ENCODE measurements at places on chromosomes 5 and 9.

- DNase-seq = no peak
Observed at GRCh38 chr9:4762886-4763541, 22.0 kb upstream of the AK3 start.

DNA sequence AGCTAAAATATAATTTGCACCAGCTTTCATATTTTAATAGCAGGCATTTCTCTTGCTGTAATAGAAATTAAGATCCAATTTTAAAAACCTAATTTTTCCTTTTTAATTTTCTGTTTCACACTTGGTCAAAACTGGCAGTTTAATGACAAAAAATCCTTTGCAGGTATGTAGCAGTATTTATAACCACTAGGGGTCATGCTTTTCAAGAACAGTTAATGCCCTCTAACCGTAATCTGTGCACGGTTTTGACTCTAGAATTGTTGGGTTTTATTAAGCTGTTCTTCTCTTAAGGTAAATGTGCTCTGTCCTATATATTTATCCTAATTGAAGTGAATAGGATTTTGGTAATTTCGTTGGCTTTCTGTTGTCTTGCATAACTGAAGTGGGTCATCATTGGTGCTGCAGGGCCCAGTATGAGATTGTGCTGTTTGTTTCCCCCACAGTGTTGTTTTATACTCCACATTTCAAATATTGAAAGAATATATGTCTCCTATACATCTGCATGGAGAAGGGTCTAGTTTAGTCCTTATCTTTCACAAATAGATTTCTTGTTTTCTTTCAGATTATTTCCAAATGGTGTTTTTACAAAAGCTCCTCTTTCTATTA, 107.4 kb downstream of the SCAMP1 start:
- DNase-seq = no peak

- DNase-seq = no peak
Observed at GRCh38 chr9:113131689-113132151, 19.1 kb upstream of the SLC31A2 start.

GRCh38 chr5:87649455-87649854, 236.7 kb upstream of the CCNH start:
- no peak for DNase-seq

- DNase-seq = no peak
Observed at GRCh38 chr5:116032991-116033390, 719 bp downstream of the ARL14EPL start.

GRCh38 chr5:149840226-149840825, 104.3 kb downstream of the PDE6A start:
- no peak for DNase-seq

GRCh38 chr5:1779021-1779680, 20.5 kb downstream of the MRPL36 start:
- DNase-seq = no peak

- DNase-seq = no peak
Observed at GRCh38 chr5:73506459-73506955, 8.3 kb downstream of the BTF3 start.

DNA sequence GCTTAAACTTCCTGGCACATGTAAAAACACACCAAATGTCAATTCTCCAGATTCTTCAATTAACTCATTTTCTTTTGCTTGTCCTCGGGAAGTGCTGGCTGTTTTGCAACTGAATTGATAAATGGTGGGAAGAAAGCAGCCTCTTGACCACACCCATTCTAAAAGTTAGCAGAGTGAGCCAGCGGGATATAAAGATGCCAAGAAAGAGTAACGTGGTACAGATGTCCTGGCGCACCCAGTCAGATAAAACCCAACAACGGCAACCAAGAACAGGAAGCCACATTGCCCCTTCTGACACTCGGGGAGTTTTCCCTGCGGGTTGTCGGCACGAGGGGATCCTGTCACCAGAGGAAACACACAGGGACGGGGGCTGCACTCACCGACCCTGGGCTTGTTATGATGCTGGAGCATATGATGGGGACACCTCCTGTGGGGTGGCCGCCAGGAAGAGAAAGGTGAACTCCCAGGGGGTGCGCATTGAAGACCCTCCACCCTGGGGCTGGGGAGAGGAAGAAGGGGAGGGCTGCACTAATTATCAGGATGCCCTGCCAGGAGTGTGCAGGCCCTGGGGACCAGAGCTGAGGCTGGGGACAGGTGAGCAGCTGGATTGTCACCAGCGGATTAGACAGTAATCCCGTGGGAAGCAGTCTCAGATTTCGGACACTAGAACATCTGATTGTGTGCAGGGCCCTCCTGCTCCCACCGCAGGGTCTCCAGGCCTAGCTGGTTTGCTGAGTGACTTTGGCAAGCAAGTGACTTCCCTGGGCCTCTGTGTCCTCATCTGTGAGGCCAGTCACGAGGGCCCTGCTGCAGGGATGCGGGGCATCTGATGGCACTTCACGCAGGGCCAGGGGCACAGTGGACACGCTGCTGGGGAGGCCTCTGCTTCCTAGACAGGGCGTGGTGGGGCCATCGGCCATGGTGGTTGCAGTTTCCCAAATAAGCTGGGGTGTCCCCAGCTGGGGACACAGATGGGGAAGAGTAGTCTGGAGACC, 59.2 kb downstream of the CRB2 start:
- DNase-seq = no peak

DNA sequence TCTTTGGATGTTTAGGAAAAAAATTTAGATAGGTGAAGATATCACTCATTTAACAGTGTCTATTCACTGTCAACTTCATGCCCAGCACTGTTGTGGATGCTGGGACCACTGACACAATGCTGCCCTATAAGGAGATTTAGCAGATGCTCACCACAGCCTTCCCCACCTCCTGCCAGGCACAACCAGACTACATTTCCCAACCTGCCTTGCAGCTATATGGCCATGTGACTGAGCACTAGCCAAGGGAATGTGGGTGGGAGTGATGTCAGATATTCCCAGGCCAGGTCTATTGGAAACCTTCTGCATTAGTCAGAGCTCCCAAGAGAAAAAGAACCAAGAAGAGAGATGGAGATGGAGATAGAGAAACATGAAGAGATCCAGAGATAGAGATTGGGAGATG, 302.6 kb upstream of the TAS2R1 start:
- DNase-seq = no peak

- DNase-seq = no peak
Observed at GRCh38 chr5:156147944-156148285, 179.0 kb upstream of the SGCD start.

- DNase-seq = no peak
Observed at GRCh38 chr5:101534491-101535110, 631.5 kb upstream of the ST8SIA4 start.

DNA sequence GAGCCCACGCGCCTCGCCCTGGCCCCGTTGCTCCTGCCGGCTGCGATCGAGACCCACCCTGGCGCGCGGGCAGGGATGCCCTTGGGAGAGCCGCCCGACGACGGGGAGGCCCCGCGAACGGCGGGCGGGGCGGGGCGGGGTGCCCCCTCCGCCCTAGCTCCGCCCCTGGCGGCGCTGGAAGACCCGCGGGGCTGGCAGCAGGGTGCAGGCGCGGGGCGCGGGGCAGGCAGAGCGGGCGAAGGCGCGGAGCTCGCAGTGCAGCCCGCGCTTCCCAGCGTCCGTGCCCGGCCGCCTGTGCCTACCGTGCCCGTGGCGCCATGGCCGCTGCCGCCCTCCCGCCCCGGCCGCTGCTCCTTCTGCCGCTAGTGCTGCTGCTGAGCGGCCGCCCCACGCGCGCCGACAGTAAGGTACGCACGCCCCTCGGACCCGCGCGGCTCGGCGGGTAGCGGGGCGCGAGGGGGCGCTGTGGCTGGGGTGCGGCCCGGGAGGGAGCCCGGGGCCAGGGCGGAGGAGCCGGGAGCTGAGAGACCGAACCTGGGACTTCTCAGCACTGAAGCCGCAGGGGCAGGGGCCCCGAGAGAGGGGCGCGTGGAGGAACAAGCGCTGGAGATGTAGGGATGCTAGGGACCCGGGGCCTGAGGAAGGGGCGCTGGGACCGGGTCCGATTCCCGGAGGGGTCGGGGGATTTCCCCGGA, at the start of gene OLFML2A:
Gene OLFML2A, plus strand, starts transcription at position 180 of the 695 bp plus-strand sequence. Its CDS starts 138 bp downstream, at position 318.
- no peak for DNase-seq

GRCh38 chr9:99222416-99223270, 561 bp downstream of the SEC61B start:
- DNase-seq = no peak

DNA sequence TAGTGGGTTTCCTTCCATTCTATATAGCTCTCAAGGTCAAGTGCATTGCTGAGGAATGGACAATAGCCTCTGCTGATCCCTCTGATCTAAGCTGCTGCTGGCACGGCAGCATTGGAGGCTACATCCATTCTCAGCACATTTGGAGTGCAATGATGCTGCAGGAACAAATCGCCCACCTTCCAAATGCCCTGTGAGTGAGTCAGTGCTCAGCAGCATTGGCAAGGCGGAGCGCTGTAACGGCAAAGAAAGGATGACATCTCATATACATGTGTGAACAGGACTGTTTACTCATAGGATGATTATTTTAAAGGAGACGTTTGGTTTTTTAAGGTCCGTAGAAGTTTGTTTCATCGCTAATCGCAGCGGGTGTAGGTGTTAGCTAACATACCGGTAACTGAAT, 408.7 kb downstream of the ARHGEF28 start:
- no peak for DNase-seq

- no peak for DNase-seq
Observed at GRCh38 chr5:141573489-141574121, 45.2 kb downstream of the DIAPH1 start.

GRCh38 chr9:134419684-134420076, 93.4 kb downstream of the RXRA start:
- DNase-seq = no peak

DNA sequence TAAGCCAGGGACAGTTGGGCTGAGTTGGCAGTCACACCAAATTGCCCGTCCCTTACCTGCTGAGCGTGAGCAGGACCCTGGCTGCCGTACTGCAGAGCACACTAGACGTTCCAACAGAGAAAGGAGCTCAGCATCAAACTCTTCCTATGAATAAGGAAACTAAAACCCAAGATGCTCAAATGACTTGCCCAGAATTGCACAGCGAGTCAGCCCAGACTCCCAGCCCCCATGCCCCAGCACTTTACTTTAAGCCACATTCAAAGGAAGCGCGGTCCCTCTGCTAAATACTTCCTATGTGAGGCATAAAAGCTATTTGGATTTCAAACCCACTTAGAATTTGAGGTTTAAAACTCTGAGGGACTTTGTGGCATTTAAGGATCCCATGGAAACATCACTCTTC, 23.9 kb downstream of the PAX5 start:
- DNase-seq = no peak

DNA sequence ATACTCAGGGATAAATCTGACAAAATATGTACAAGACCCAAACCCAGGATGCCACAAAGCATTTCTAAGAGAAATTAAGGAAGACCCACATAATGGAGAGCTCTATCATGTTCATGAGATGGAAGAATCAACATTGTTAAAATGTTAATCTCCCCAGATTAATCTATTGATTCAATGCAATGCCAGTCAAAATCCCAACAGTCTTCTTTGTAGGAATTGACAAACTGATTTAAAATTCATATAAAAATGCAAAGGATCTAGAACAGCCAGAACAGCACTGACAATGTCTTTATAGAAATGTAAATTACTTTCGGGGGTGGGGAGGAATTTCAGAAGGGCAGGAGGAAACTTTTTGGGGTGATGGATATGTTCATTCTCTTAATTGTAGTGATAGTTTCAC, 281.6 kb upstream of the SEMA6A start:
- no peak for DNase-seq

DNA sequence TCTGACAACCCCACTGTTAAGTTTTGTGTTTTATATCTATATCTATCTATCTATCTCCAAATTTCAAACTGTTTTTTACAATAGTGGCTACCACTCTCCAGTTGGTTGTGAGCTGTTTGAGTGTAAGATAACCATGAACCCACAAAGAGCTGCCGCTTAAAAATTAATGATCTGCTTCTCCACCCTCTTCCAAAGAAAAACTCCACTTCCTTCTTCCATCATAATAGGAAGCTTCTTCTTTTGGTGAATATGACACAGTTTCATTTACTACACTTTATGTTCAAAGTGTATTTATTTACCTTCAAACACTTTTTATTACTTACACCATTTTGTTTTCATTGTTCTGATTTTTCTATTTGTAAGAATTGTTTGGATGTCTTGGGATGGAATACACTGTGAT, 37.9 kb downstream of the SPZ1 start:
- DNase-seq = no peak

All from stimulated activated CD8-positive, alpha-beta memory T cell treated with anti-CD3 and anti-CD28 coated beads, Interleukin-4, amount 100 ng/mL, for 4 hours (primary cell).